Daoy (cell line): ENCODE measurements at places on chromosomes 5 and 9. TPM values are rescaled to one million over a fixed set of nuclear protein-coding genes. Genes with fewer than 3 reads are reported as not detected.

Gene OBP2B
- total RNA-seq: not detected in 2 replicates

Gene RMRP
- total RNA-seq: 3,813 and 4,416 TPM in 2 replicates

Gene CD274
- 17.0 and 21.1 TPM in 2 replicates for total RNA-seq

Gene ZNF883
- 5.3 and 6.5 TPM in 2 replicates for total RNA-seq

Gene ARSK
- total RNA-seq: 6.2 and 8.5 TPM in 2 replicates

Gene PCDHA1
- 0.42 and 1.2 TPM in 2 replicates for total RNA-seq

Gene SOHLH1
- total RNA-seq: 0.18 TPM in 1 of 2 replicates, not detected in the other

Gene WDR41
- total RNA-seq: 90.8 and 169 TPM in 2 replicates

Gene IL5
- total RNA-seq: not detected in 2 replicates

Gene TAF11L10
- total RNA-seq: not detected in 2 replicates

Gene DMRT2
- total RNA-seq: 14.4 and 15.4 TPM in 2 replicates

Gene GZMA
- total RNA-seq: 1.8 TPM in 1 of 2 replicates, not detected in the other

Gene PCAT7
- not detected in 2 replicates for total RNA-seq

Gene ORM2
- not detected in 2 replicates for total RNA-seq

Gene SOX30
- total RNA-seq: 0.11 TPM in 1 of 2 replicates, not detected in the other

Gene SHISAL2B
- total RNA-seq: not detected in 2 replicates
